ENCODE measurements at places on chromosomes 7 and 10.

GRCh38 chr10:71999360-72000072, 35.3 kb downstream of the CHST3 start:
- DNase-seq, result no peak

DNA sequence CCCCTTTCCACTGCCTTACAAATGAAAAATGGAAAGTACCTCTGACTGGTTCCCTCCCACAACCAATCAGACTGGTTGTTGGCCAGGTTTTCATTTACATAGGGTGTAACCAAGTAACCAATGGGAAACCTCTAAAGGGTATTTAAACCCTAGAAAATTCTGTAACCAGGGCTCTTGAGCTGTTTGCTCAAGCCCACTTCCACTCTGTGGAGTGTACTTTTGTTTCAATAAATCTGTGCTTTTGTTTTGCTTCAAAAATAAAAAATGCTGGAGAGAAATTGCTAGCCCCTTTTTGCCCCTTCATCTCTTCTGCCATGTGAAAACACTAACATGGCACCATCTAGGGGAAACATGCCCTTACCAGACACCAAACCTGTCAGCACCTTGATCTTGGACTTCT, 129.5 kb downstream of the AHR start:
- no peak for DNase-seq

- no peak for DNase-seq
Observed at GRCh38 chr7:33998476-33998875, 93.1 kb downstream of the BMPER start.

DNA sequence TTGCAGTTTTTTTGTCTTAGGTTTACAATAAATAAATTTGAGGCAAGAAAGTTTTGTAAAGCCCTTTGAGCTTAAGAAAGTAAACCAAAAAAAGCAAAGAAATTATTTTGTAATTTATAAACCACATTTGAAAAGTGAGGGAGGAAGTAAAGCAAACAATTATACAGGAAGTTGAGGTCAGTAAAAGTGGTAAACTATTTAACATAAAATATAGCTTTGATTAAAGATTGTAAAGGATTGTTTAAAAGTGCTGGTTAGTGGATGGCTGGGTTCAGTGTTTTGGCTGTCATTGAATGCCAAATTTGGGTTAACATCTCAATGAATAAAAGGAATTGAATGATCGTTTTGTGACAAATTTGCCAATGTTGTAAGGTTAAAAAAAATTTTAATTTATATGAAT, 9.9 kb downstream of the SOSTDC1 start:
- no peak for DNase-seq

DNA sequence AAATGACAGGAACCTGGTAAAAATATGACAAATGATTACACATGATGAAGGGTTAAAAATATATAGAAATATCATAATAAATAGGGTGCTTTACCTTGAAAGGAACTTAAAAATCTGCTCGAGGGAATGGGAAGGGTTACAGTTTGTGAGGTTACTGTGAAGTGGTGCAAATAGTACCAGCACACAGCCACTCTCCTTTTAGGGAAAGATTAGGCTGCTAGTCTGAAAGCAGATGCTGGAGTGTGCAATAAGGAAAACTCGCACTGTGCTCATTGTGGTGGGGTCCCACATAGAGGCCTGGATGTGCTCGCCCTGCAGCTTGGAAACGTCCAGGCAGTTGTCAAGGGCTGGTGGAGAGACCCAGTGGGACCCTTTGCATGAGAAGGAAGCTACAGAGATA, 145.9 kb upstream of the TBX20 start:
- no peak for DNase-seq

- DNase-seq, result no peak
Observed at GRCh38 chr10:104906112-104906511, 265.0 kb downstream of the SORCS3 start.

- DNase-seq, result no peak
Observed at GRCh38 chr10:51000164-51000563, 74.1 kb upstream of the PRKG1 start.

DNA sequence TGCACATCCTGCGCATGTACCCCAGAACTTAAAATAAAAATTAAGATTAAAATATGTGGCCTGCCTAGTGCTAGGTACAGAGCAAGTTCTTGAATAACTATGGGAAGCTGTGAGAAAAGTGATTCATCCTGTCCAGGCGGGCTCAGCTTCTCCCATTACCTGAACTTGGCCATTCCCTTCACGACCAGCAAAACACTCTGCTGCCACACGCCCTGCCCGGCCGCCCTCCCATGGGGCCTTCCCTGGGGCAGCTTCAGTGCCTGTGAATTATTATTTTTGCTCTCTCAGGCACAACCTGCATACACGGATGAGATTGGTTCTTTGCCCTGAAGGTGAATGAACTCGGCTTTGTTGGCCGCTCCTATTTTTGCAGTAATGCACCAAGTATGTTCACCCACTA, 209.2 kb upstream of the SHH start:
- no peak for DNase-seq

DNA sequence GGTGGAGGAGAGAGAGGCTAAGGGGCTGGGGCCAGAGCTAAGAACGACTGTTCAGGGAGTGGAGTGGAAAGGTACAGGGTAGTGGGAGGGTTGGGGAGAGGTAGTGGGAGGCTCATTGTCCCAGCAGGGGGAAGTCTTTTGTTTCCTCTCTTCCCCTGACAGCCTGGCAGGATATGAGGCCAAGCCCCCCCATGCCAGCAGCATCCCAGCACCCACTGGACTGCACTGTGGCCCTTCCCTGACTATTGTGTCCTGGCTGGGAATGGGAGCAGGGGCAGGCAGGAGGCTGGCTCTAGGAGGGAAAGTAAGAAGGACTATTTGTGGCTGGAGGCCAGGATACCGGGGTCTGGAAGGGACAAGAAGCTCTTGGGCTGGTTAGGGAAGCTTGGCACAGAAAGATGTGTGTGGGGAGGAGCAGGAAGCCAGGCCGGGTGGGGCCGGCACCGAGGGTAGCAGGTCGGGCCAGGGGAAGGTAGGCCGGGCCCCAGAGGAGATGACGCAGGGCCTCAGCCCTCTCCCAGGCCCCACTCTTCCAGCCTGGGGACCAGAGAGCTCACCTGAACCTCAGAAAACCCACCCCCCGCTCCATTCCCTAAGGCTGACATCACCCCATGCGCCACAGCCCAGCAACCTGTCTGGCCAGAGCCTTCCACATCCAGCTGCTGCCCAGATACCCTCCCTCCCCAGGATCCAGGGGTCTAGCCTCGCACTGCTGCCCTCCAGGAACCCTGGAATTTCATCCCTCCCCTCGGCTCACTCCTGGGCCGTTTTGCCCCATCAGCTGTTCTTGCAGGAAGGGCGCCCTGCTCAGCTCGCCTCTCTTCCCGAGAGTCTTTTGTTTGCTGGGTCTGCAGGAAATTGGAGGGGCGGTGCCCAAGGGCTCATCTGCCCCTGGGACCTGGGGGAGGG, 8.8 kb upstream of the EPHB4 start:
- DNase-seq, result no peak

DNA sequence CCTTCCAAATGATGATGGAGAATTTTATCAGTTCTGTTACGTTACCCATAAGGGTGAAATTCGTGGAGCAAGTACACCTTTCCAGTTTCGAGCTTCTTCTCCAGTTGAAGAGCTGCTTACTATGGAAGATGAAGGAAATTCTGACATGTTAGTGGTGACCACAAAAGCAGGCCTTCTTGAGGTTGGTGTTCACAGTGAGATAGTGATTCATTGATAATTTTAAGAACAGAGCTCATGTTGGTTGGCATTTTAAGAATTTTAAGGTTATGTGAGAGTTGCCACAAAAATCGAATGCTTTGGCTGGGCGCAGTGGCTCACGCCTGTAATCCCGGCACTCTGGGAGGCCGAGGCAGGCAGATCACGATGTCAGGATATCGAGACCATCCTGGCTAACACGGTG, 25.9 kb downstream of the TAX1BP1 start:
- no peak for DNase-seq

- no peak for DNase-seq
Observed at GRCh38 chr10:59627366-59628018, 82.2 kb downstream of the SLC16A9 start.

DNA sequence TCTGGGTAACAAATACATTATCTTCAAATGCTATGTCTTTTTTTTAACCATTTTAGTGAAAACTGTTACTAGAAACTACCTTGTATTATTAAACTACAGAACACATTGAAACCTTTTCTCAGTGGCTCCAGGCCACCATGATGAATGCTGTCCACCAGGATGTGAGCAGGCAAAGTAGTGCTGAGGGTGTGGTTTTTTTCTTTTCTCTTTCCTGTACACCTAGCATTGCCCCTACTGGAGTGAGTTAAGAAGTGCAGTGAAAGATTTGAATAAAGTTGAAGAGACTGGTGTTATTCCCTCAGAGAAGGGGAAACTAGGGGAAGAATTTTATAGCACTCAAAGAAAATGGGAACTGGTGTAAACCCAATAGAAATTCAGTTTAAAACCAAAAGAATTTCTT, 120.0 kb upstream of the SAMD8 start:
- no peak for DNase-seq

GRCh38 chr7:90596671-90597562, 796 bp downstream of the CDK14 start:
- no peak for DNase-seq

DNA sequence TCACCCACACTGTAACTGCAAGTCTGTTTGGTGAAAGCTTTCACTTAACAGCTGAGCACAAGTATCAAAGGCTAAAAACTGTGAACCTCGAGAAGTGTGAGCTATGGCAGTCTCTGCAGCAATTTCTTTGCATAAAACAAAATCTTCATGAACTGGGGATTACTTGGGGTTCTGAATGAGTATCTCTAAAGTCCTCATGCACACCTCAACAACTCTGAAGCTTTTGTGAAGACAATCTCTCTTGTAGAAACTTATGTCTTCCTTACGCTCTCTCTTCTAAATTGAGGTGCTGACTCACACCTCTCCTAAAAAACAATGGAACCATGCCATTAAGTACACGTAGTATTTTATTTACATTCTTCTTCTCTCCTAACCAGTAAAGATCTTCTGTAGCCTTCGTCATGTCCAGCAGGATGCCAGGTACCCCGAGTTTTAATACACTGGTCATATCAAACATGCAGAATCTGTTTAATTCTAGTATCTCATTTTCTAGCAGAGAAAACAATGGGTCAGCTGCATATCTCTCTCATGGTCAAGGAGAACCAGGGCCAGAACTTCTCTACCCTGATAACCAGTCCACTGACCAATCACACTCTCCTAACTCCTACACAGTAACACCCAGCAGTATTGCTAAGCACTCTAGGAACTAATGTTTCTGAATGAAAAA, 76.9 kb downstream of the UBE2H start:
- DNase-seq, result no peak

DNA sequence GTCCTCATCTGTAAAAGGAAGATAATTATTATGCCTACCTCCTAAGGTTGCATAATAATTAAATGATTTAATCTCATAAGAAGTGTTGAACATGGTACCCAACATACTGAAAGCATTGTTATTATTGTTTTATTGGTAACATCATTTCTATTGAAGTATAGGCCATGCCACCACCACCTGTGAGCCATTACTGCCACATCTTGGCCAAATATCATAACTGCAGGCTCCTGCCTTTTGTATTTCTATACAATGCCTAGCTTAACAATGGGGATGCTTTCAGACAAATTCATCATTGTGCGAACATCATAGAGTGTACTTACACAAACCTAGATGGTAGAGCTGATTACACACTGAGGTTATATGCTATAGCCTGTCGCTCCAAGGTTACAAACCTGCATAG, 61.1 kb upstream of the NPSR1 start:
- no peak for DNase-seq

DNA sequence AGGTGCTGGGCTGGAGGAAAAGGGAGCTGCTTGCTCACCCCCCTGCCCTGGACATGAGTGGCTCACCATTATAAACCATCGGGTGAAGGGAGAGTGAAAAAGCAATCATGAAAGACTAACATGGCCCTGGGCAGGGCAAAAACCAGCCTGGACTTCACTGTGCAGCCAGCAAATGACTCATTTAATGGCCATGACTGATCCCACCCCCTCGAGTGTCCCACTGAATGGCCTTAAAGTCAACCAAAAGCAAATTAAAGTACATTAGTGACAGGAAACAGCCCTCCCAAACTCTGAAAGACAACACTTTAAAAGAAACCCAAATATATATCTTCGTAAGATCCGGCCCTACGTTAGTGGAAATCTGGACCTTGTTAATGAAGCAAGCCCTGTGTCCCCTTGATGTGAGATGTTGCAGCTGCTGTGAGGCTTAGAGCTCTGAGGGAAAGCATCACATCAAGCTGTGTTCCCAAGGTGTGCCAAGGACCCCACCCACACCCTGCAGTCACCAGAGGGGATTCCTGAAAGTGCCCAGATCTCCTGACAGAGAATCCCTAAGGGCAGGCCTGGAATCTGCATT, 31.2 kb downstream of the ADCYAP1R1 start:
- no peak for DNase-seq

DNA sequence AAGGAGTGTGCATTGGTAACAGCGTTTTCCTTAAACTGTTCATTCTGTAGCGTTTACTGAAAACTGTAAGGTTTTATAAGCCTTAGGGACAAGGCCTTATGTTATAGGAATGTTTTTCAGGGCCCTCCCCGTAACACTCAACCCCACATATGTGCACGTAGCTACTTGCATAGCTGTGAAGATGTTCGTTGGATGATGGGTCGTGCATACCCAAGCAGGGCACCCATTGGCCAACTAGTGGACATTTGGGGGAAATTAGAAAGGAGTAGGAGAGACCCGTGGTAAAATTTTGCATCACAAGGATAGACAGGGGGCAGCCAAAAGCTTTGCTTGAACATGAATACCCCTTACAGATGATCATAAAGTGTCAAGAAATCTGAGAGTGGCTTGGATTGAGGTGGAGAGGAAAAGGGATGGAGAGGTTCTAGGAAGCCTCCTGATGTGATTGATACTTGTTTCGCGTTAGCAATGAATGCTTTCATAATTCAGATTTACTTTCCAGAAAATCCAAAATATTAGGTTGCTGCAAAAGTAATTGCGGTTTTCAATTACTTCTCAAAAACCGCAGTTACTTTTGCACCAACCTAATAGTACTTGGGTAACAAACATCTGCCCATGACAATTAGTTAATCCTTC, 878 bp downstream of the SEC61A2 start:
- DNase-seq, result no peak

DNA sequence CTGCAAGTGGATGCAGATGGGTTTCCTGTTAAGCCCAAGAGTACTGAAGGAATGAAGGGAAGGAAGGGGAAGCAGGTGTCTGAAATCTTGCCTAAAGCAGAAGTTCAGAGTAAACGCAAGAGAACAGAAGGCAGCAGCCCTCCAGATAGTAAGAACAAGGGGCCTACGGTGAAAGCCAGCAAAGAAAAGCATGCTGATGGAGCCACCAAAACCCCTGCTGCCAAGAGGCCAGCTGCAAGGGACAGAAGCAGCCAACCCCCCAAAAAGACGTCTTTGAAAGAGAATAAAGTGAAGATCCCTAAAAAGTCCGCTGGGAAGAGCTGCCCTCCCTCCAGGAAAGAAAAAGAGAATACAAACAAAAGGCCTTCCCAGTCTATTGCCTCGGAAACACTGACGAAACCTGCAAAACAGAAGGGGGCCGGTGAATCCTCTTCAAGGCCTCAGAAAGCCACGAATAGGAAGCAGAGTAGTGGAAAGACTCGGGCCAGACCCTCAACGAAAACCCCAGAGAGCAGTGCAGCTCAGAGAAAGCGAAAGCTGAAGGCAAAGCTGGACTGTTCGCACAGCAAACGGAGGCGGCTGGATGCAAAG, 152.5 kb downstream of the LCOR start:
- no peak for DNase-seq

GRCh38 chr10:28892818-28893547, 215.7 kb downstream of the BAMBI start:
- no peak for DNase-seq

- DNase-seq, result no peak
Observed at GRCh38 chr7:117126676-117127075, 173.4 kb downstream of the ST7 start.

Measured in stimulated activated CD4-positive, alpha-beta T cell treated with anti-CD3 and anti-CD28 coated beads, TNF-alpha, amount 100 ng/mL, for 24 hours (primary cell).